Skin of body (tissue), 3 donors: ENCODE measurements at places on chromosomes 1 and 21.

- DNase-seq = no peak
Observed at GRCh38 chr1:83854456-83854855, 144.5 kb downstream of the TTLL7 start.

DNA sequence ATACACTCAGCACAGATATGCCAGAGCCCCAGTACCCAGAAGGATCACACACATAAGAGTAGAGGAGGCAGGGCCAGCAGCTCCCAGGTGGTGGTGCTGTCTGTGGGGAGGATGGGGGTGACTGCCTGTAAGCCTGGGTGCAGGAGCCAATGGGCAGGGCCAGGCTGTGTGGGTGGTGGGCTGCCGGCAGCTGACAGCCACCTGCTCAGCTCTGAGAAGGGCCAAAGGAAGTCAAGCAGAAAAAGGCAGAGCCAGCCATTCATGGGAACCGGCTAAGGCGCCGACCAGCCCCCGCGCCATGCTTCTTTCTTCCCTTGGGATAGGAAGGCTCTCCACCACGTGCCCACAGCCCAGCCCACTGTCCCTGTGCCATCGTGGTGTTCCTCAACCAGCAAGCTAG is 14.1 kb downstream of the PIK3C2B start:
- DNase-seq = no peak

DNA sequence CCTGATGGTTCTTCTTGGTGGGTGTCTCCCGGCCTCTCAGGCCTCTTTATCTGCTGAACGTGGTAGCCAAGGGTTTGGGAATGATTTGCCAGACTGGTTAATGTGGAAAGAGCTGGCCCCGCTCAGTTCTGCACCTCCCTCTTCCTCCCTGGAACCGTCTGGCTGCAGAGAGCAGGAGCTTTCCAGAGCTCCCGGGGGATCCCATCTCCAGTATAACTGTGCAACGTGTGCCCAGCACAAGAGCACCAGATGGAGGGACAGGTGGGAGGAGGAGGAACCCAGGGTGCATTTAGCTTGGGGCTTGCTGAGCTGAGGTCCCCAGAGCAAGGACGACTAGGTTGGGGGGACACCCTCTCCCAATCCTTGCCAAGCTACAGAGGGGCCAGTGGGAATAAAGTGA is 5.0 kb downstream of the TFF1 start:
- no peak for DNase-seq

DNA sequence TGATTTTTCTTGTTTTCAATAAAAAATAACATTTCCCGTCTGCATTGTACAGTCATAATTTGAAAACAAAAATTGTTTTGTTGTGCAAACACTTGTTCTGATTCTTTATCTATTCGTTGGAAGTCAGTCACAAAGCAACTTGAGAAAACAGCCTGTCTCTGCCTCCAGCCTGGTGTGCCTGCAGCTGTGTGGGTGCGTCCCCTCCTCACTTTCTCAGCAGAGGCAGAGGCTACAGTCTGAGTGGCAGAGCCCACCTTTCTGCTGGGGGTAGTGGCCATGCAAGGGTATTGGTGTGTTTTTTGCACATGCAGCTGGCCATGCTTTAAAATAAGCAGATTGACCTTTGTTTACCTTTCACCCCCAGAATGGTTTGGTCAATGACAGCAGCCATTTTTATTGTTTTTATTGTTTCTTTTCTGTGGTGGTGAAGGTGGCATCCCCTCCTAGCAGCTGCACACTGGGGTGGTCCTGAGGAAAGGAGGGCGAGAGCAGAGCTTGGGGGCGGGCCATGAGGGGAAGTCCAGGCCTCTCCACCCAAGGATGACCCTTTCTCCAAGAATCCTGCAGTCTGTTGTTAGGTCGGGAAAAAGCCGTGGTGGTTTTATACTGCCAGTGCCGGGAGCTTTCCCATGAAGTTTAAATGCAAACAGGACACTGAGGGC is 159.6 kb downstream of the PCBP3 start:
- no peak for DNase-seq

- no peak for DNase-seq
Observed at GRCh38 chr1:54699936-54700525, 15.6 kb upstream of the TTC4 start.

GRCh38 chr1:58765441-58765840 is 18.4 kb downstream of the JUN start:
- DNase-seq = no peak

DNA sequence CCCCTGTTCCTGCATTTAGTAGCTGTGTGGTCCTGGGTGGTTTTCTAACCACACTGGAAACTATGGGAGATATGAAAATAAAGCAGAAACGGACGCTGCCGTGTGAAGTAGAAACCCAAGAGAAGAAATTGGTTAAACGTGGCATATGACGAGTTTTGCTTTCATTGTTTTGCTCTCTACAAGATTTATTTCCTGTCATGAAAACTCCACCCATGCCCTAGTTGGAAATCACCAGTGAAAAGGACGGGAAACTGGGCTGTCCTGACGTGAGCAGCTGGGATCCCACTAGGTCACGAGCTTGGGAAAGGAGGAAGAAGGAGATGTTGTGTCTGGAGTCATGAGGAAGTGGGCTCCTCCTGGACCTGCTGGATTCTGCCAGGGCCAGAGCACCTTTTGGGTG is 120.8 kb upstream of the GADD45A start:
- no peak for DNase-seq

DNA sequence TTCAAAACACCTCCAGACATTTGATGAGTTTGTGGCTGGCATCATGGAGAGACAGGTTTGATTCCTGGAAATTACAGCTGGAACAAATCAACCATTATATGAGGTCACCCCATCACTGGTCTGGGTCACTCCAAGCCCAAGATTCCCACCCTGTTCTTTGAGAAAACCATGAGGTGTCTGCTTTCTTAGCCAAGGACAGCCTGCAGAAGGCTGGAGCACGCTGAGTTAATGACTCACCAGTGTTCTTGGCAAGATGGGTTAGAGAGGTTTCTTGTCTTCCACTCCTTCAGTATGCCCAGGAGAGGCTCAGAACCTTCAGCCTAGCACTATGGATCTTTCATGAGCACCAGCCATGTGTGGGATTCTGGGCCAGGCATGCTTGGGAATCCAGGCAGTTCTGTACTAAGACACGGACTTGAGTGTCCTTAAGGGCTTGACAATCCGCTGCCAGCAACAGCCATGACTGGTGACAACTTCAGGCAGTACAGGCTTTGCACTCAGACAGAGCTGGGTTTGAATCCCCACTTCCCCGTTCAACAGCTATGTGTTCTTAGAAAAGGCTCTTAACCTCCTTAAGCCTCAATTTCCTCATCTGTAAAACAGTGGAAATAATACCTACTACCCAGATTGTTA is 43.9 kb downstream of the GRHL3 start:
- DNase-seq = peak; percentile 8

DNA sequence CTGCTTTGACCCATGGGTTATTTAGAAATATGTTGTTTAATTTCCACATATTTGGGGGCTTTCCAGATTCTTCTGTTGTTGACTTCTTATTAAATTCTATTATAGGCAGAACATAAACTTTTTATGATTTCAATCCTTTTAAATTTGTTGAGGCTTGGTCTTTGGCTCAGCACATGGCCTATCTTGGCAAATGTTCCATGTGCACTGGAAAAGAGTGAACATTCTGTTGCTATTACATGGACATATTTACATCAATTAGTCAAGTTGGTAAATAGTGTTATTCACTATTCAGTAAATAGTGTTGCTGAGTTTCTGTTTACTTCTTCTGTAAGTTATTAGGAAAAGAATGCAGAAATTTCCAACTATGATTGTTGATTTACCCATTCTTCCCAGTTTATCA is 75.4 kb downstream of the ETS2 start:
- no peak for DNase-seq

DNA sequence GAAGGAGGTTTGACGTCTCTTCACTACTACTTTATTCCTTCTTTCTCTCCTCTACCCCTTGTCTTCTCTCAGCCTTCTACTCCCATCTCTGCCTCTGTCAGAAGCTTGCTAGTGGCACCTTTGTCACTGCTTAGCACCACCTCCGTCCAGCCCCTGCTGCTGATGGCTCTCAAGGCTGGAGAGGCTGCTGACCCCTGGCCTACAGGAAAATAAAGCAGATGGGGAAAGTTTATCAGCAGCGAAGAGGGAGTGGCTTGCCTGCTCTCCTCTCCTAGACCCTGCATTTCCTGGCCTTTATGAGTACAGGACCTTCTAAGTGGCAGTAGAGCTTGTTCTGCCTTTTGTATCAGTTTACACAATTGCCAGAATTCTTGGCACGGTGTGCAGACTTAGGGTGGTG is 27.0 kb downstream of the PROX1 start:
- no peak for DNase-seq

GRCh38 chr21:45499970-45500577 is 42.2 kb downstream of the SLC19A1 start:
- DNase-seq = no peak

DNA sequence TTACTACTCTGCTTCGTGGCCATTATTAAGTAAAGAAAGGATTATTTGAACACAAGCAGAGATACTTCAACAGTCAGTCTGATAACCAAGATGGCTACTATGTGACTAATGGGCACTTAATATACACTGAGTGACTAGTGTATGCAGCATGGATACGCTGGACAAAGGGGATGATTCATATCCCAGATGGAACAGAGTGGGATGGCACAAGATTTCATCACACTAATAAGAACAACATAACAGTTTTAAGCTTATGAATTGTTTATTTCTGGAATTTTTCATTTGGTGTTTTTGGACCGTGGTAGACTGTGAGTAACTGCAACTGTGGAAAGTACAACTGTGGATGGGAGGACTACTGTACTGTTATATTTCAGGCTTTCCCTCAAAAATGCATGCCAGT is 9.4 kb downstream of the ZCCHC17 start:
- no peak for DNase-seq

DNA sequence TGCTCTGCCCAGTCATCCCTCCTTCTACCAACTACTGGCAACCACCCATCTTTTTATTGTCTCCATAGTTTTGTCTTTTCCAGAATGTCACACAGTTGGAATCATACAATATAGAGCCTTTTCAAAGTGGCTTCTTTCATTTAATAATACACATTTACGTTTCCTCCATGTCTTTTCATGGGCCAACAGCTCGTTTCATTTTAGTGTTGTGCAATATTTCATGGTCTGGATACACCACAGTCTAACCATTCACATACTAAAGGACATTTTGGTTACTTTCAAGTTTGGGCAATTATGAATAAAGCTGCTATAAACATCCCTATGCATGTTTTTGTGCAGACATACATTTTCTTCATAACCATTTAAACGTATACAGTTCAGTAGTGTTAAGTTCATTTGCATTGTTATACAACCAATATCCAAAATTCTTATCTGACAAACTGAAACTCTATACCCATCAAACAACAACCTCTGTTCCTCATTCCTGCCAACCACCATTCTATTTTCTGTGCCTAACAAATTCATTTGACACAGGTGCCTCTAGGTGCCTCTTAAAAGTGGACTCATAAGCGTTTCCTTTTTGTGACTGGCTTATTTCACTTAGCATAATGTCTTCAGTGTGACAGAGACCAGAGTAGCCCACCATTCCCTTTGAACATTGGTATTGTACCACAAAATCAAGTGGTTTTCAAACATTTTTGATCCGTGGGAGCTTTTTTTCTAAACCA is 138.1 kb downstream of the NR5A2 start:
- DNase-seq = no peak

- no peak for DNase-seq
Observed at GRCh38 chr1:193211539-193211938, 25.1 kb upstream of the B3GALT2 start.

DNA sequence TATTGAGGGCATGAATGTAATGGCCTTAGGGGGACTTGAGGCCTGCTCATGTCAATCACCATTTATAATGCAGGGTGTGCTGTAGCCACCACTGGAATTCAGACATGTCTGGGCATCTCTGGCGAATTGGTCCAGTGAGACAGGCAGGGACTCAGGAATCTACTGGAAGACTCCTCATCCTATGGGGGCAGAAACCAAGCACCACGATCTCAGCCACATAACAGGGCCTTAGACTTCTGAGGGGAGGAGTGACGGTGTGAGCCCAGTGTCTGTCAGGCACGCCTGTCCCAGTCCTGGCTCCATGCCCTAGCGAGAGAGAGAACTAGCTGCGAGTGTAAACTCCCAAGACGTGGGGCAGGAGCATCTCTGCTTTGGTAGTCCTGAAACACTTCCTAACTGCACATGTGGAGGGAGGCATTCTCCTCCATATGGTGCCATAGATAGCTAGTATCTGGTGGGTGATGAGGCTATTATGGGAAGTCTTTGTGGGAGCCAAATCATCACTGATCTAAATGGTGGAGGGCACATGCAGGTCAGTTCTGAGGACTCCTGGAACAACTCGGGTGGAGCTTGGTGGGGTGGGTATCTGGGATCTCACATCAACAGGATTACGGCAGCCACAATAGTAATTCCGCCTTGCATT is 29.8 kb upstream of the KIAA0040 start:
- no peak for DNase-seq

DNA sequence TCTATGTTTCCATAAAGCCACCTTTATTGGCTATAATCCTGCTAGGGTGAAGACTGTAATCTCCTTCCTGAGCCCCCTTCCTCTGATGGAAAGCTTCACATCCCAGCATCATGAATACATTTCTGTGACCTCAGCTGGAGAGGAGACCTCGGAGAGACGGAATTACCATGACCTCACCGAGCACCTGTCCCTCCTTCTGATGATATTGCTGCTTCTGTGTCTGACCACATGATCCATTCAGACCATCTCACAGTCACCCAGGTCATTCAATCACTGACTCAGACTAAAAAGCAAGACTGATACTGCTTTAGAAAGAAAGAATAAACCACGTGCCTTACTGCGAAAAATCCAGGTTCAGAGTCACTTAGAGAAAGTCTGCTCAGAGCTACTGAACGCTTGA is 8.8 kb downstream of the KCND3 start:
- no peak for DNase-seq

DNA sequence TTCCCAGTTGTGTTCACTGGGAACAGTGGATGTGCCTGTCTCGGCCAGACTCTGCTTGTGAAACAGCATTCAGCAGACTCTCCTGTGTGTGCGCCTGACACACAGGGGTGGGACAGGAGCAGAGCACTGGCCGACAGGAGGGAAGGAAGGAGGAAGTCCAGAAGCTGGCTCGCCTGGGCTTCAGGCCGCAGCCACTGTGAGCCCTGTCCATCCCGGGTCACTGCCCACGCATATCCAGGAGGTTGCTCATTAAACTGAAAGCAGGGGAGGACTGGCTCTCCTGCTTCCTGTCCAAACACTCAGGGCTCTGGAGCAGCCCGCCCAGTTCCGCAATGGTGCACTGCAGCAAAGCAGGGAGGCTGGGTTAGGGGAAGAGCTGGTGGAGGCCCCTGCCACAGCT is 218.7 kb upstream of the VAMP3 start:
- DNase-seq = no peak

DNA sequence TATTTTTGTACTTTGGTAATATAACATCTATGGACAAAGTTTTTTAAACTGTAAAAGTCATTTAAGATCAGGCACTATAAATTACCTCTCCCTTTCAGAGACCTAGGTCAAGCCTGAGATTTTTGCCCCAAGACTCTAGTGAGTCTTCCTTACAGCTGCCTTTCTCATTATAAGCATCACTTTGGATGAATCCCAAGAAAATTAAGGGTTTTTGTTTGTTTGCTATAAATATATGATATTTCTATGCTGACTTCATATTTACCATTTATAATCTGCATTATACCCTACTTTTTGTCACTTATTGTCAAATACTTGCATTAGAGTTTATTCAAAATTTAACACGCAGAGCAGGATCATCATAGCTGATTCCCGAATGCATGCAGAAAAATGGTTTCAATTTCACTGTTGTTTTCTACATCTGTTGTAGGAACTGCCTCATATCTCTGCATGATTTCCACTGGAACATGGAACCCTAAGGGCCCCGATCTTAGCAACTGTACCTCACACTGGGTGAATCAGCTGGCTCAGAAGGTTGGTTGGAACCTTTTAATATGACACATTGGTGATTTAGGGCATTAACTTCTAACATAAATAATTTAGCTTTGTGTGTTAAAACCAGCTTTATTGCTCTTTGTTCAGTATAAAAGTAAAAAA is 150.0 kb downstream of the ADGRL2 start:
- peak; percentile 26 for DNase-seq
